ENCODE measurements at places on chromosomes 1 and 21. TPM values are rescaled to one million over a fixed set of nuclear protein-coding genes. Genes with fewer than 3 reads are reported as not detected.
A peak's percentile ranks its signal among the peaks of the same experiment; 100 is the strongest.

B3GALT2 gene
- 5.7 TPM for total RNA-seq

- DNase-seq = no peak
Observed at GRCh38 chr1:24388331-24388885, 25.2 kb downstream of the STPG1 start.

DNA sequence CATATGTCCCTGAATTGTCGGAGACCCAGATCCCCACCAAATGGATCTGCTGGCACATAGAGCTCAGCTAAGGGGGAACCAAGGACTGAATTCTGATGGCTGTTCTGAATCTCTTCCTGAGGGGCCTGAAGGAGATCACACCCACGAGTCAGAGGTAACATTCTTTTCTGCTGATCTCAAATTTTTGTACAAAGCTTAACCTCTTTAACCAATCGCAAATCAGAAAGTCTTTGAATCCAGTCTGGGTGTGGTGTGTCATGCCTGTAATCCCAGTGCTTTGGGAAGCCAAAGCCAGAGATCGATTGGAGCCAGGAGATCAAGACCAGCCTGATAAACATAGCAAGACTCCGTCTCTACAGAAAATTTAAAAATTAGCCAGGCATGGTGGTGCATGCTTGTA is 62.8 kb upstream of the PRRC2C start:
- no peak for DNase-seq

- peak; percentile 35 for DNase-seq
Observed at GRCh38 chr1:54125386-54126070, 27.3 kb downstream of the CDCP2 start.

Measured in tongue (tissue), 3 donors.